ENCODE measurements at places on chromosomes 6 and 20. TPM values are rescaled to one million over a fixed set of nuclear protein-coding genes. Genes with fewer than 3 reads are reported as not detected.

DNMT3B gene
- 996 TPM for total RNA-seq

- no peak overlapping the region for H3K27ac ChIP-seq
- no peaks in the 10 kb centered on the region for H3K36me3 ChIP-seq
Measured at GRCh38 chr6:32224696-32225095, 829 bp upstream of the NOTCH4 start.

EDN3 gene
- 0.24 TPM for total RNA-seq

RXRB gene
- 16.8 TPM for total RNA-seq

GRCh38 chr6:108651340-108652227 lies 90.9 kb downstream of the FOXO3 start:
- H3K27ac ChIP-seq, result no peak overlapping the region
- no peak overlapping the region for H3K4me3 ChIP-seq
- no peaks in the 10 kb centered on the region for H3K4me1 ChIP-seq

DNA sequence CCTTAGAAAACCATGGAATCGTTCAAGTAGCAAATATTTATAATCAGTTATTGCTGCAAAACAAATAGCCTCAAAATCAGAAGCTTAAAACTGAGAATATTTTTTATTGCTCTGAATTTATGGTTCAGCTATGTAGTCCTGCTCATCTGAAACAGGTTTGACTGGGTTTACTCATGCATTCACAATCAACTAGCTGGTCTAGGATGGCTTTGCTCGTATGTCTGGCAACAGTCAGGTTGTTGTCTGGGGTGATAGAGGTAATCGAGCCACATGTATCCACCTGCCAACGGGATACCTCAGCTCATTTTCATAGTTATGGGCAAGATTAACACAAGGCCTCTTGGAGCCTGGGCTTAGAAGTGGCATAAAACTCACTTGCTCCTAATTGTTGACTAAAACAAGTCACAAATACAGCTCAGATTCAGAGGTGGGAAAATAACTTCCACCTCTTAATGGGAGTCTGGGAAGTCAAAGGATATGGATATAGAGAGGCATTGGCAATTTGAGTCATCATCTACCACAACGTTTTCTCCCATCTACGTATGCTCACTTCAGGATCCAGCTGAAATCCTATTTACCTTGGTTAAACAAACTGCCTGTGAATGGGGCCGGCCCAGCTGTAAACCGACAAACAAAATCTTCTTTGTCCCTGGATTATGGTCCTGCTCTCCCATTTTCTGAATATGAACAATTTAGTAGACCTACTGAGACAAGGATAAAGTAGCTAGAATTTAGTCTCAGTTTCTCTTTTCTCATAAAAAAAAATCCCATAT lies 54.5 kb upstream of the TENT5A start:
- H3K27ac ChIP-seq, result no peak overlapping the region
- no peaks in the 10 kb centered on the region for H3K27me3 ChIP-seq
- H3K36me3 ChIP-seq, result no peaks in the 10 kb centered on the region
- DNase-seq, result no peak
- H3K4me1 ChIP-seq, result no peaks in the 10 kb centered on the region

GRCh38 chr20:20364593-20365479 lies 3.1 kb upstream of the INSM1 start:
- H3K27ac ChIP-seq, result no peak overlapping the region
- no peak for DNase-seq
- H3K27me3 ChIP-seq, result peaks cover 38% of the 10 kb centered on the region
- H3K36me3 ChIP-seq, result no peaks in the 10 kb centered on the region

DNA sequence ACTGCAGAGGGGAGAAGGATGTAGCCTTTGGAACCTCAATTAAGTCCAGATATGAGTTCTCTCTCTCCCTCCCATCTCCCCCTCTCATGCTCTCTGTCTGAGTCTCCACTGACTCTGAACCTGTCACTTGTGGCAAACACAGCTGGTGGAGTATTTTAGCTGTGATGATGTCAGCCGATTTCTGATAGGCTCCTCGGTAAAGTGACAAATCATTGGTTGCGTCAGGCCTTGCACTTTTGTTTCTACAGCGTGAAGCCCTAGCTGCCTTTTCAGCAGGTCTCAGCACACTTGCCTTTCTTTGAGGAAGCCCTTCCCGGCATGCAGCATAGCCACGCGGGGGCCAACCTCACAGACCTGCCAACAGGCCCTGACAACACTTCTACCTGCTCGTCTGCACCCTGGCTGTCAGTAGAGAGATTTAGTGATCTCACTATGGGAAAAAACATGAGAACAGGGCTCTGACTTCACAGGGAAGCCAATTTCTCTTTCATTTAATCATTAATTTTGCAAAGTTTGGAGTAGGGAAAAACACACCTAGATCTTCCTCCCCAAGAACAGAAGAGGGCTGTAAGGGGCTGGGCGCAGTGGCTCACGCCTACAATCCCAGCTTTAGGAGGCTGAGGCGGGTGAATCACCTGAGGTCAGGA lies 84.4 kb downstream of the GMPR start:
- peaks cover 2% of the 10 kb centered on the region for H3K4me1 ChIP-seq
- H3K27ac ChIP-seq, result no peak overlapping the region
- no peak overlapping the region for H3K4me3 ChIP-seq
- peak; percentile 59 for DNase-seq
- H3K36me3 ChIP-seq, result peaks cover 17% of the 10 kb centered on the region
- no peaks in the 10 kb centered on the region for H3K27me3 ChIP-seq

BPIFB4 gene
- total RNA-seq, result not detected

DNA sequence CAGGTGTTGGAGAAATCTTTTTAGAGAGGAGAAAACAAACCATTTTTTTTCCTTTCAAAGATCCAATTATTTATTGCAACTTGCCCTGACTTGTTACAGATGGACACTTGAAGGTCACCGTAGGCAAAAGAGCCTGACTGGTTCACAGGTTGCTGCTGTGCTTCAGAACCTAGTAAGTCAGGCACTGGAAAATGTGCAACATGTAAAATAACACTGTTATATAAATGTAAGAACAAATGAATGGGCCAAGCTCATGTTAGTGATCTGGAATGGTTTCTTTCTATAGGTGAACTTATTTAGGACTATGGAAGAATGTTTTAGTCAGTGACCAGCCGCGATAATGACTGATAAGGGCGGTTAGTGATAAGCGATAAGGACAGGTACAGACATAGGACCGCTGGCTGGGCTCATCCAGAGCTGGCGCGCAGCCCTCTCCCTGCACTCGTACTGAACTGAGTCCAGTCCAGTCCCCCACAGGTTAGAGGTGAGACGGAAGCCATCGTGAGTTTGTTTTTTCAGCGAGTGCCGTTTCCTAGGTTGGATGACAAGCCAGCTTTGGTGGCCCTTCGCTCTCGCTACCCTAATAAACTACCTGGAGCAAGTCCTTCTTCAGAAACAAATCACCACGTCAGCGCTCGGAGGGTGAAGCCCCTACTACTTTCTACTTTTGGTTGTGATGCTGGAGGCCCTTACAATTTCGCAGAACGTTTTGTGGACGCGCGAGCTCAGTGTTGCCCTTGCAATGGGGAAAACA lies 94.4 kb upstream of the PRDM1 start:
- DNase-seq, result peak; percentile 54
- H3K4me1 ChIP-seq, result peaks cover 6% of the 10 kb centered on the region
- no peaks in the 10 kb centered on the region for H3K36me3 ChIP-seq
- peaks cover 68% of the 10 kb centered on the region for H3K27me3 ChIP-seq

GRCh38 chr20:2507875-2508630 lies 662 bp downstream of the ZNF343 start:
- no peak overlapping the region for H3K27ac ChIP-seq
- no peaks in the 10 kb centered on the region for H3K4me1 ChIP-seq
- no peak for DNase-seq

GJA10 gene
- total RNA-seq, result not detected

THBS2 gene
- total RNA-seq, result 15.5 TPM

DNA sequence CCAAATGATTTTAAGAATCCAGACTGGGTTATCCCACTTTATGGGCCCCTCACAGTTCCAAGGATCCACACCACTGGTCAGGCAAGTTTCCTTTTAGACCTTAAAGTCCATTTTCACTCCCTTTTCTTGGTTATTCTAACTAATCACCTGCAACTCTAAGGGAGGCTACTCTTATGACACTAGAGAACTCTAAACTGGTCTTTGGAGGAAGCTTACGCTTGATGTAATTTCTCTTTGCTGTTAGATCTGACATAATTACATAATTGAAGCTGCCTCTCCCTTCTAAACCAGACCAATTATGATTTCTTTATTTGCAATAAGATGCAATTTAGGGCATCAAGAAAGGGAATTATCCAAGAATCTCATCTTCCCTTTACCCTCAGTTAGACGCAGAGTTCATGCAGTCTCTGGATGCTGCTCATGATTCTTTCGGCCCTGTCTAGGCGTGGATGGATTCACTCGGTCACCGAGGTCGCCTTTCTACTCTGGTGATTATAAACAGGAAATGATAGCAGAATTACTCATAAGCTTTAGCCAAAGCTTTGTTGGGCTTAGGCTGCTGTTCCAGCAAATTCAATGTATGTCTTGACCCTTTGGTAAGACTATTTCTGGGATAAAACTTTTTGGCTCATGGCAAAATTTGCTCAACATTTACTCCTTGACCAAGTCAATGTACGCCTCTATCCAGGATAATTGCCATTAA lies 166.4 kb upstream of the PRND start:
- DNase-seq, result no peak
- H3K27ac ChIP-seq, result no peak overlapping the region
- no peaks in the 10 kb centered on the region for H3K4me1 ChIP-seq
- H3K36me3 ChIP-seq, result no peaks in the 10 kb centered on the region
- H3K4me3 ChIP-seq, result no peak overlapping the region

KHDC1 gene
- total RNA-seq, result 7.7 TPM

DNA sequence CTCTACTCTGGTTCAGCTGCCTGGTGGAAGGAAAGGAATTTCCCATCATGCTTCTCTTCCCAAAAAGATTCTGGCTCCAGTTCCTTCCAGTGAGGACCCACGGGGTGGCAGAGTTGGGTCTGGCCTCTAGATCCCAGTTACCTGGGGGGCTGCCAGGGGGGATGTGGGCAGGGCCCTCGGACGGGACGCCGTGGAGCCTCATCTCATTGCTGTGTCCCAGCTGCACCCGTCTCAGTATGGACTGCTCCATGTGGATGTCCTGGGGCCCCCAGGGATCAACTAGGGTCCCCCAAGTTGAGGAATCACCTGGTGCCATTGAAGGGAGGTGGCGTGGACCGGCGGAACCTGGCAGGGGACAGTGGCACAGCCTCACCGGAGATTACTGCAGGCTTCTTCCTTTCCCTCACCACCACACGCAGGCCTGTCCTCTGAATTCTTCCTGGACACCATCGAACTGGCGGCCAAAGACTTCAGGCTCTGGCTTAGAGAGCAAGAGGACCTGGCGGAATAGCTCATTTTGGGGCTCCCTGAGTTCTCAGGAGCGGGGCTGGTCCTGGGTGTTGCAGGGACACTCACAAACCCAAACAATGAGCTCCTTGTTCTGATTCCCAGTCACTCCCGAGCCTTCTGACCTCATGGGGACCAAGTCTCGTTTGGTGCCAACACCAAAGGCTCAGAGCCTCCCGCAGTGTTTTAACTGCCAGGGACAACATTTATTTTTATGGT lies 8.5 kb downstream of the ZBP1 start:
- no peak overlapping the region for H3K4me3 ChIP-seq
- H3K36me3 ChIP-seq, result no peaks in the 10 kb centered on the region
- H3K4me1 ChIP-seq, result no peaks in the 10 kb centered on the region
- no peak for DNase-seq

NAA20 gene
- 48.1 TPM for total RNA-seq

- H3K27ac ChIP-seq, result peak overlapping the region; percentile 100
- peaks cover 7% of the 10 kb centered on the region for H3K4me1 ChIP-seq
- peaks cover 17% of the 10 kb centered on the region for H3K36me3 ChIP-seq
- H3K4me3 ChIP-seq, result peak overlapping the region; percentile 89
- no peaks in the 10 kb centered on the region for H3K27me3 ChIP-seq
- peak; percentile 94 for DNase-seq
Measured at GRCh38 chr6:37137201-37138090, 32.5 kb upstream of the PIM1 start.

DNA sequence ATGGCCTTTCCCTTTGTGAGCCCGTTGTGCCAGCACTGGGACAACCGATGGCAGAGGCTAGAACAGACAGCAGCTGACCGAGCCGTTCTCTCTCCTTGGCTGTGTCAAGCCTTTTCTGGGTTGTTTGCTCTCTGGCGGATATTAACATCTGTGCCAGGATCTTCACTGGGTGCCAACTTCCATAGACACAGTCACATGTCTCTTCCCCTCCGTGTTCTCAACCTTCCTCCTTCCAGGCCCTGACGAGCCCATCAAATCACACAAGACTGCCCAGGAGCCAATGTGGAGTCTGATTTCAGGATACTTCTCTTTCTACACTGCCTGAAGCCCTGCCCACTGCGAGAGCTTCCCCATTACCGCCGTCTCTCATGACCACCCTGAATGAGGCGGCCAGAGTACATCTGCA lies 111.0 kb upstream of the RALGAPA2 start:
- peaks cover under 1% of the 10 kb centered on the region for H3K36me3 ChIP-seq
- H3K27ac ChIP-seq, result no peak overlapping the region
- peaks cover 13% of the 10 kb centered on the region for H3K4me1 ChIP-seq
- no peak overlapping the region for H3K4me3 ChIP-seq
- no peak for DNase-seq

GRCh38 chr6:51450248-51450957 lies 631.7 kb downstream of the TFAP2B start:
- H3K27ac ChIP-seq, result no peak overlapping the region
- DNase-seq, result no peak
- H3K36me3 ChIP-seq, result no peaks in the 10 kb centered on the region
- H3K4me3 ChIP-seq, result no peak overlapping the region
- H3K27me3 ChIP-seq, result no peaks in the 10 kb centered on the region
